ENCODE measurements at places on chromosomes 5 and 9.

DNA sequence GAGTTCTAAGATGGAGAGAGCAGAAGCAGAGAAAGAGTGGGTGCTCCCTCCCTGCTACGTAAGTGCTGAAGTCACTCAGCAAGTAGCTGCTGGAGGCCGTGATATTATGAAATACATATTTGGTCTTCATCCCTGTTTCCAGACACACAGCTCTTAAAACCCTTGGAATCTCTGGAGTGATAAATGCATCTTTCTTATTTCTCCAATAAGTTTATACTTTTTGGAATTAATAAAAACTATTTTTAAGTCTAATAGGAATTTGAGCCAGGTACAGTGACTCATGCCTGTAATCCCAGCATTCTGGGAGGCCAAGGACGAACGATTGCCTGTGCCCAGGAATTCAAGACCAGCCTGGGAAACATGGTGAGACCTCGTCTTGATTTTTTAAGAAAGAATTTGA is 60.6 kb downstream of the AUH start:
- DNase-seq, result no peak

DNA sequence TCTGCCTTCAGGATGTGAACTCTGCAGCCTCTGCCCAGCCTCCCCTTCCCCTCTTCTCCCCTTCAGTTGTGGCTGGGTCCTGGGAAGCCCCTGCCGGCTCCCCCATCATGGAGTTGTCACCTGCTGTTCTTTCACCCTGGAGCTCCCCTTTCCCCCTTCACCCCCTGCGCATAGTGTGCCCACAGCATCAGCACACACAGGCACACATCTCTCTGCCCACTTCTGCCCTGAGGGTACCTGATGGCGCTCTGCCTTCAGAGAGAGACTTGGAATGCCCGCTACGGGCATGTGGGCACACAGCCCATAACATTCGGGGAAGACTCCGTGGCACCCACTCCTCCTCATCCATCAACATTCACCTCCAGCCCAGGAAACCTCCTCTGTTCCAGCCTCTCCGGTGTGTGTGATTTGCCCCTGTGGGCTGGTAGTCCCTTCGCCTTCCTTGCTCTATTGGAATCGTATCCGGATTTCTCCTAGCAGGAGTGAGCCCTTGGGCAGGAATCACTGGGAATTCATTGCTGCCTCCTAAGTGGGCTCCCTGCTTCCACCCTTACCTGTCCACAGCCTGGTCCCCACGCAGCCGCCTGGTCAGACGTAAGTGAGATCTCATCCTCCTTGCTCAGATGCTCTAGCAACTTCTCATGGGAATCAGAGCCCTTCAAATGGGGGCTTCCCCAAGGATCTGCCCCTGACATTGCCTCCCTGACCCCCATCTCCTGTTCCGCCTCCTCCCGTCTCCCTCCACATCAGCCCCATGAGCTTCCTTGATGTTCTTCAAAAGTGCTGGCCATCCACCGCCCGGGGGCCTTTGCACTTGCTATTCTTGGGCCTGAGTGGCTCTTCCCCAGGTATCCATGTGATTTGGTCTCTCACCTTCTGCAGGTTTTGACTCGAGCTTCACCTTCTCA is 61.5 kb upstream of the CTSL start:
- no peak for DNase-seq

GRCh38 chr5:41109186-41109585 is 38.0 kb upstream of the MROH2B start:
- no peak for DNase-seq

DNA sequence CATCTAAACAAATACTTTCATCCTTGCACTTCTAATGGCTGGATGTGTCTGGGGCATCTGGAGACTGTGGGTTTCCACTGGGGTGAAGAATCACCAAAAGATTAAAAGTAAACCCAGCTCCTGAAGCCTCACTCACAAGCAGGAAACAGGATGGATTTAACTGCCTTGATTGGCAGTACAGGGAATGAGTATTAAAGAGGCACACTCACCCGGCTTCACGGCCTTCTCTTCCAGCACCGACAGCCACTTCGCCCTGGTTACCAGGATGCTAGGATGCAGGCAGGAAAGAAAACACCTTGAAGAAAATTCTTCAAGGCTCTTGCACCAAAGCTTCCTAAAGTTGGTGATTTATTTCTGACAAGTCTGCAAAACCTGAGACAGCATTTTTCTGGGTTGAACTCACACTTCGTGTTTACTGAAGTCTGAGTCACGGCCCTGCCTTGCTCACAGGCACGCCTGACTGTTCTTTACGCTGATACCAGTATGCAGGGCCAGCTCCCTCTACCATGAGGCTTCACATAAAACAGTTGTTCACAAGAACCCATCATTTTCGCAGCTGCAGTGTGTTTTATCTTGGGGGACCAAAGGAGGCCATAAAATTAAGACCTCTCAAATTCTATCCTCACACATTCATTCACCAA is 56.5 kb upstream of the ZNF354A start:
- no peak for DNase-seq

DNA sequence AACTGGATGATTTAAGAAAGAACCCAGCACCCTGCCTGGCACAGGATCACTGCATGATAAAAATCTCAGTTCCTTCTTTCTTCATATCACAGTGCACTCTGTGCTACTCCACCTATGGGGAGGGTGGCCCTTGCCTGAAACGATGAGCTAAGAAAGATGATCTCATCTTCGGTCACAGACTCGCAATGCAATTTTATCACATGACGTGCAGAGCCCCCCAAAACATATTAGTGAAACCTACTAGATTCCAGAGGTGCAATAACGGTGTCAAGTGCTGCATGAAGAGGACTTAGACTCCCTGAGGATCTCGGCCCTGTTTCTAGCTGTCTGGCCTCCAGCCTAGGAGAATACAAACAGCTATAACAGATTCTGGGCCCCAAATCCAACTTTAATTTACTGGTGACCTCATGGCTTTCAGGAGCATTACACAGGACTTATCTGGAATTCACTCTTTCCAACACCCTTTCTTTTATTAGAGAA is 104.0 kb downstream of the EBF1 start:
- no peak for DNase-seq

- DNase-seq, result no peak
These were observed 14.2 kb downstream of the IARS1 start for GRCh38 chr9:92279302-92279701.

- no peak for DNase-seq
These were observed 772.0 kb upstream of the FAM174A start for GRCh38 chr5:99763021-99763774.

DNA sequence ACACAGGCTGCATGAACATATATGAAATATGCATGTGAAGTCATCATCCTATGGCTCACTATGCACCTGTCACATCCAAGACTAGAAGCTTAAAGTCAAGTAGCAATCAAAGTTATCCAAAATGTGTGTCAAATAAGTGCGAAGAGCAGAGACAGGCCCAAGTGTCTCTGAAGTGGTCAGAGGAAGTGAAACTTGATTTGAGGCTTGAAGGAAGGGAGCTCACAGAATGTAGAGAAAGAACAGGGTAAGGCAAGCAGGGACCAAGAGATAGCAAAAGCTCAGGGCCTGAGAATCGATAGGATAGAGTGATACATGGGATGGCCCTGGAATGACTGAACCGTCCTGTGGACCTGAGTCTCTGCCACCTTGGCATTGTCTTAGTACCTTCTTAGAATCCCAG is 274.3 kb upstream of the TRPC7 start:
- DNase-seq, result no peak

Data from esophagus squamous epithelium (tissue), 5 donors.